ENCODE measurements at places on chromosomes 6 and 20.

- DNase-seq: no peak
Measured at GRCh38 chr6:43242908-43243663, at the start of gene TTBK1. Gene TTBK1 (plus strand): TSS chr6:43243481. CDS start chr6:43246661, 3,180 bp downstream.

- no peak for DNase-seq
Measured at GRCh38 chr6:106913111-106913510, 61.4 kb downstream of the CD24 start.

DNA sequence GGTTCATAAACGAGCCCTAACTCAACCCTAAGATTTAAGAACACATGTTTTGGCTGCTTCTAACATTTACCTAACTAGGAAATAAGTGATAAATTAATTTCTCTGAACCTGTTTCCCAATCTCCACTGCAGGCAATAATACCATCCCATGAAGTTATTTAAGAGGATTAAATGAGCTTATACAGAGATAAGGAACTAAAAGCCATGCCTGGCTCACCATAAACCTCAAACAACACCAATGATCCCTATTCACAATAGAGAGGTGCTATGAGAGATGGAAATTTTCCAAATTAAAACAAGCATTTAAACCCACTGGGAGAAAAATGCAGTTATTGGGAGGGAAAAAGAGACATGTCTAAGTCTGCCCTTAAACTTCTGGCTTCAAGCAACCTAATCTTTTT, 33.9 kb upstream of the KLHL31 start:
- DNase-seq: no peak

DNA sequence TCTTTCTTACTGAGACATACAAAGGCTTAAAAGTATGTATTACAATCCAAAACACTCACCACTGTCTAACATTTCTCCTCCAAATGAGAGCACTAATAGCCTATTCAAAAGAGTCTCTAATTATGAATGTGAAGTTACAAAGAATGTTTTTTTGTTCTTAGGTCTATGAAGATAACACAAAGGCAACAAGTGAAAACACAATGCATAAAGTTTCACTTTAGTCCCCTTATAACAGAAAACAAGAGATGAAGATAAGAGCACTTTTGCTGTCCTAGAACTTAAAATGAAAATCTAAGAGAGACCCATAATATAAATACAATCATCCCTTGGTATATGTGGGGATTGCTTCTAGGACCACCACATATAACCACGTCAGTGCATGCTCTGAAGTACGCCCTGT, 25.6 kb downstream of the ITCH start:
- no peak for DNase-seq

GRCh38 chr6:14089224-14089623, 28.3 kb upstream of the CD83 start:
- DNase-seq: no peak

- DNase-seq: no peak
Measured at GRCh38 chr20:19347943-19348456, 135.6 kb downstream of the SLC24A3 start.

- no peak for DNase-seq
Measured at GRCh38 chr6:76792394-76792793, 670.9 kb downstream of the HTR1B start.

- DNase-seq: no peak
Measured at GRCh38 chr6:9620263-9620662, 794.6 kb downstream of the TFAP2A start.

GRCh38 chr20:5770231-5770986, 20.2 kb downstream of the SHLD1 start:
- no peak for DNase-seq

DNA sequence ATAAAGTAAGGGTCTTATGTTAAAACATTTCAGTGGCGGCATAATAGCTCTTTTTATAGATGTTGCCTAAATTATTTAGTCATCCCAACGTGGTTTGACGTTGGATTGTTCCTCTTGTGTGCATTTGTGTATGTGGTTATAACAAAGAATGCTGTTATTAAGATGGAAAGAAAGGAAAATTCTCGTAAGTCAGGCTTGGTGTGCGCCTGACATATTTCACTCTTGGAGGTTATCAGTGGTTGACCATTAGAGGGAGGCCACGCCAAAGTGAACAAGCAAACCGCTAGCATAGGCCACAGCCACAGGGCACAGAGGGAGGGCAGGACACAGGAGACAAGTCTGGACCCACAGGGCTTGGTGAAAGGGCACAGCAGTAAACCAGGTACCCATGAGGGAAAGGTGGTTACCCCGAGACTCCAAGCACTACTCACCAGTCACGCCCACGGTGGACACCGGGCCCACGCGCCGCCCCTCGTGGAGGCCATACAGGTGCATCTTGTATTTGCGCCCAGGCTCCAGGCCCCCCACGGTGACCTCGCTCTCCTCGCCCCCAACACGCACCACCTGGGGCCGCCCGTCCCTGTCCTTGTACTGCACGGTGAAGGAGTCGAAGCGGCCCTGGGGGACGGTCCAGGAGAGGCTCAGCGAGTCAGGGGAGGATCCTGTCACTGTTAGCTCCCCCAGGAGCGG, 22.9 kb downstream of the CYP21A2 start:
- DNase-seq: no peak

DNA sequence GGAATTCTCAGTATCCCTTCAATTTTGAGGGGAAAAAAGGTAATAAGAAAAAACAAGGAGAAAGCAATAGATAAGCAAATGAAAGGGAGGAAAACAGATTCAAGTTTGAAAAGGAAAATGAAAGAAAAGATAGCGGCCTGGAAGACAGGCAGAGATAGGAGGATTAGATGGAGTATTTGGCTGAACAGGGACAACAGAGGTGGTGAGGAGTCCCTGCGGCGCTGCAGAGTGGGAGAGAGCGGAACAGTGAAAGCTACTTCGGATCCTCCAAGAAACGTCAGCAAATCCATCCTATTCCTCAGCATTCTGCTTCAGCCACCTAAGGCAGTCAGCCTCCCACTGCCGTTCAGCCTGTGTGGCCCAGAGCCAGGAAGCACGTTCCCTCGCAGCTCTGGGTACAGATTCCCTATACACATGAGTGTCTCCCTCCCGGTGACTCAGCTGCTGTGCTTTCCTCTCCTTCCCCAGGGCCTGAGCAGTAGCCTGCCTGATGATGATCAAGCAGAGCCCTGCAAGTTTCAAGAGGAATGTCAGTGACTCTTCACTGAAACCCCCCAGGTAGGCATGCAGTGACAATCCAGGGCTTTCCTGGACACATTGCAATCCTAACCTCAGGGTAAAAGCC, 43.4 kb upstream of the CDYL start:
- DNase-seq: peak; percentile 49

DNA sequence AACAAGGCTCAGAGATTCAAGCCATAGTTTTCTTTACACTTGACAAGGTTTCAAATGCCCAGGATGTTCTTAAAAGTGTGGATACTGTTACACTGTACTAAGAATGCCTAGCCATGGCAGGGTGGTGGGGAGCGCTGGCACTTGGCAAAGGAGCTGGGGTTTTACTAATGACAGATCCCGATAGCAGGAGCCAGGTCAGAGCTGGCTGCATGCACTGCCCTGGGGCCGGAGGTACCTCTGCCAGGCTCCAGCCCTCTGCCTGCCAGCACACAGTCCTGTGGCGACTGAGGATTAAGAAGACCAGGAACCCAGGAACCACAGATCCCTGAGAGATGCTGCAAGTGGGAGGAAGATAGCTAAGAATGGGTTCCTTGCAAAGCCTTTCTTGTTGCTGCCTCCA, 260.3 kb downstream of the ALDH8A1 start:
- peak; percentile 45 for DNase-seq

DNA sequence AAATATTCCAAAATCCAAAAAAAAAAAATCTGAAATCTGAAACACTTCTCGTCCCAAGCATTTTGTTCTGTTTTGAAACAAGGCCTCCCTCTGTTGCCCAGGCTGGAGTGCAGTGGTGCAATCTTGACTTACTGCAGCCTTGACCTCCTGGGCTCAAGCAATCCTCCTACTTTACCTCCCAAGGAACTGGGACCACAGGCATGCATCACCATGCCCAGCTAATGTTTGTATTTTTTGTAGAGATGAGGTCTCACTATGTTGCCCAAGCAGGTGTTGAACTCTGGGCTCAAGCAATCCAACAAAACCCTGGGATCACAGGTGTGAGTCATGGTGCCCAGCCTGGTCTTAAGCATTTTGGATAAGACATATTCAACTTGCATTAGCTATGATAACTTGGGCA, 13.6 kb downstream of the SESN1 start:
- no peak for DNase-seq

- DNase-seq: no peak
Measured at GRCh38 chr6:151341476-151342195, 49.7 kb downstream of the ZBTB2 start.

- no peak for DNase-seq
Measured at GRCh38 chr6:47476781-47477496, 650 bp upstream of the CD2AP start.

DNA sequence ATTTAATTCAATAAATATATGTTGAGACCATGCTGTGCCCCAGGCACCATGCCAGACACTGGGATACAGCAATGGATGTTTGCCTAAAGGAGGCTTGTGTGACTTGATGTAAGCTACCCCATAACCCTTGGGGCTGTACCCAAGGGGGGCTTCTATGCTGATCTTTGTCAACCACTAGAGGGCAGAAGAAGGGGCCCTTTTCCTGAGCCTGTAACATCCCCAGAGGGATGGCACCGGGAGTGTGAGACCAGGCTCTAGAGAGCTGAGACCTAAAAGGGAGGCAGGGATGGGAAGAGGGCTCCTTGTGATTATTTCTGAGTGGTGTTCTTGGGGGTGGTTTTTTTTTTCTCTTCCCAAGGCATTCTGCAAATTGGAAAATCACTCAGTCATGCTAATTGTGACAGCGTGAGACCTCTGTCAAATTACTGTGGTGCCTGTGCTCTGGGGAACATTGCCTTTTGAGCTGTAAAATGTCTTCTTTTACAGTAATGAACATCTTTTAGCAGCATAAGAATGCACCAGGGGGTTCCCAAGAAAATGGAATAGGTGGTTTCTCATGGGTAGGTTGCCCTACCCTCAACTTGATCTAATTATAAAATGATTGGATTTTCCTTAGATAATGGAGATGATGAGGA, 138.7 kb upstream of the SLC24A3 start:
- no peak for DNase-seq

DNA sequence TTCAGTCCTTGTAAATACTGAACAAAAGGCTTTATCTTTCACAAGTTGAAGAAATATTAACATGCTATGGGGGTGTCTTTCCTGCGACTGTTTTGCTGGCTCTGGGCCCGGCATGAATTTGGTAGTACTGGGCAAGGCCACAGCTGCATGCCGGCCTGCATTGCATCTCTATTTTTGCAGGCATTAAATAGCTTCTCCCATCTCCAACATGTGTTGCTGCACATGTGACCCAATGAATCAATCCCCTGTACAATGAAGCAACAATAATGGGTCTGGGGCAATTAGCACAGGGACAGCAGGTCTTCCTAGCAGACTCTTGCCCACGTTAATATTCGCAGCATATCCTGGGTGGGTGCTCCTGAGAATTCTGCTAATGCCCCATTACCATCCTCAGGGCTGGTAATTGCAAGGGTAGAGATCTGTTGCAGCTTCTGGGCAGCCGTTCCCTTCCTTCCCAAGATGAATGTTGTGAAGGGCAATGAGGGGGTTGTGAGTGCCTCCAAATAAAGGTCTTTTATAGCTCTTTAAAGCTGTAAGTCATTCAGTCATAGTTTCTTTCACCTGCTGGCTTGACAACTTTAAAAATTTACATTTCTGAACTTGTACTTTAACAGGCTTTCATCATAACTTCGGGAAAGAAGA, 24.3 kb upstream of the CDYL start:
- no peak for DNase-seq

- no peak for DNase-seq
Measured at GRCh38 chr6:122207794-122208193, 191.7 kb upstream of the HSF2 start.

DNA sequence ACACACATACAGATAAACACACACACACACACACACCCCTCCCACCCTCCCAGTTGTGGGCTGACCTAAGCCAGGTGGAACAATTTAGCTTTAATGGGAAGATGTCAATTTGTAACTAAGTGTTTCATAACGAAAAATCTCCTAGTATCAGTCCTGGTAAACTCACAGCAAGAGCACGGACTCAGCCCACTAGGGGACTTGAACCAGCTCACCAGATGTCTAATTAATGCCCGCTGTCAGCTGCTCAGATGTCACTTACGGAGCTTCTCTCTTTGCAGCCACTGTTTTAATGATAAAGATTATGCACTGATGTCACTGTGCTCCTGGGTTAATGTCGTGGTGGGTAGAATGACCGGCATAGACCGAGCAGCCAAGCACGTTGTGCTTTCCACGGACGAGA, 116.6 kb upstream of the INSM1 start:
- no peak for DNase-seq

DNA sequence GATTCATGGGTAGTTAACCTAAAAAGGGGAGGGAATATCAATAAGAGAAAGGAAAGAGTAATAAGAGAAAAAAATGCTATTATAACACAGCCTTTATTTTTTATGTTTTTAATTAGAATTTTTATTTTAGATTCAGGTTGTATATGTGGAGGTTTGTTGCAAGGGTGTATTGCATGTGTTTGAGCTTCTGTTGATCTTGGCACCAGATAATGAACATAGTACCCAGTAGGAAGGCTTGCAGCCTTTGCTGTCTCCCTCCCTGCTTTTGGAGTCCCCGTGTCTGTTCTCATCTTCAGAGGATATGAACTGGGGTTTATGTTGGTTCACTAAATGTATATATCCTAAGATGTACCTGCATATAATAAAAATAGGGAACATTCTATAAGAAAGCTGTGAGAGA, 250.0 kb downstream of the UST start:
- no peak for DNase-seq

DNA sequence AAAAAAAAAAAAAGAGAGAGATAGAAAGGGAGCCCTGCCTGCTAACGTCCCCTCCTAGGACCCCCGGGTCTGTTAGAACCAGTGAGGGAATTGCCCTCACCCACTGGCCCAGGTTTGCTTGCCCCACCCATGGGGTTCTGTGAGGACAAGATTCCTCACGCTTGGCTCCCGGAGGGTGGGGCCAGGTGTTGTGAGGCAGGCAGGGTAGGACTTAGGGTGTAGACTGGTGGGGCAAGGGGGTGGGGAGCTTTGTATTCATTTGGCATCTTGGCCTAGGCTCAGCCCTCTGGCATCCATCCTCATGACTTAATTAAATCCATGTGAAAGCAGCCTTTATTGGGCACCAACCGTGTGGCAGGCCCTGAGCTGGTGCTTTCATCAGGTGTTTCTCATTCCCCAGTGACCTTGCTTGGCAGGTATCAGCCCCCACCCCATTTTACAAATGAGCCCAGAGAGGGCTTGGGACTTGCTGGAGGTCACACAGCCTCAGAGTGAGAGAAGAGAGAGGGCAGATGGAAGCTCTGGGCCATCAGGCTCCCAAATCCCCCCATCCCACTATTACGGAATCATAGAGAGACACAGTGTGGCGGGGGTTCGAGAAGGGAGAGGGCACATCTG, 19.0 kb downstream of the RAB44 start:
- DNase-seq: no peak

DNA sequence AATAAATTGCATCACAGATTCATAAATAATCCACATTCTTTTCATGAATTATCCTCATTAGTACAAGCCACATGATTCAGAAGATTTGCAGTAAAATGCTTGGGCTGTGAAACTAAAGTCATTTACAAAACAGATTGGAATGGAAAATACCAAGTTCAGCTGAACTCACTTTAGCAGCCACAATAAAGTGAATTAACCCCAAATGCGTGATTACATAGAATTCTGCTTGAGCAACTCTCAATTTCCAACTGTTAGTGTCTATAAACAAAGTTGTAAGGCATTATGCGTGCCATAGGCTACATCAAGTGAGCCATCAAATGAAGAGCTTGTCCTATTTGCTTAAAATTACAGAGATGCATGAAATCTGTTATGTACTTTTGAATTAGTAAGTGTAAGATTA, 60.4 kb upstream of the GFRAL start:
- DNase-seq: no peak

- peak; percentile 34 for DNase-seq
Measured at GRCh38 chr20:61120595-61121515, 131.2 kb upstream of the CDH4 start.
